ENCODE measurements at places on chromosomes 6 and 20.

DNA sequence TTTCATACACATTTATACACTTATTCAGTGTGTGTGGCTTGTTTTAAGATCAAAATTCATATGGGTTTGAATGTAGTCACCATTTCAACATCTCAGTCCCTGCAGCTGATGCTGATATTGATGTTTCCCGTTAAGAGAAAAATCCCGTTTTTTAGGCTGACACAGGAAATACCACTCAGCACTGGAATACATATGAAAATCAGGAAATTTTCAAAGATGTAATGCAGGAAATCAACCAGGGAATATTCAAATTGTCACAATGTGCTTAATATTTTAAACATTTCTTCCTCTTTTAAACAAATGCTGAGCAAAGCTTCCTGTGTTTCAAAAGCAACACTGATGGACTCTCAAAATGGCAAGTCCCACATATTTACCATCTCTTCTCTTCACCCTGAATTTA, 94.5 kb upstream of the MARCKS start:
- DNase-seq = no peak

DNA sequence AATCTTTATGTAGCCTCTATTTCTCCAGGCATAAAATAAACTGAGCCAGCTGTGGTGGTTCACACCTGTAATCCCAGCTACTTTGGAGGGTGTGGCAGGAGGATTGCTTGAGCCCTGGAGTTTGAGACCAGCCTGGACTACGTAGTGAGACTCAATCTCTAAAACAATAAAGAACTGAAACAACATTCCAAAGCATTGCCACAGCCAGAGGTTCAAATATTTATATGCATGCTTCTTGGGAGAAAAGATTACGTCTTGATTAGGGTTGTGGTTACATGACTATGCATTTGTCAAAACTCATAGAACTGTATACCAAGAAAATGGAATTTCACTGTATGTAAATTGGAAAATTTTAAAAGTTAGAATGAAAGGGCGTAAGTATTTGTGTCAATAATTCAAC, 27.7 kb upstream of the PAX1 start:
- DNase-seq = no peak

- DNase-seq = no peak
Observed at GRCh38 chr6:43386492-43386891, 17.0 kb upstream of the ZNF318 start.

GRCh38 chr20:62958388-62959100, 6.0 kb downstream of the SLC17A9 start:
- DNase-seq = no peak

DNA sequence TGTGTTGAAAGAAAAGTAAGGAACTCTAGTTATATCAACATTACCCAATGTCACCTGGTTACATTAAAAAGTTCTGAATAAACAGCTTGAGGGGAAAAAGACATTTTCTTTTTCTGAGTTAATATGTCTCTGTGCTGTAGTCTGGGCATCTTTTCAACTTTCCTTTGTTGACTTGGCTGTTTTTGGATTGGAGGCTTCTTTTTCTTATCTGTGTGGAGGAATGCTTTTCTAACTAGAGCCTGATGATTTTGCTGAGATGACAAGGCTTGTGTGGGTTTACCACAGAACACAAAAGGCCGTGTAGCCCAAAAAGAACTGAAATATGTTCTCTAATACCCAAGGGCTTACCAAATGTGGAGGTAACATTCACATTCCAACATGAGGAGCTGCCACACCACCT, 161.8 kb downstream of the KCNQ5 start:
- DNase-seq = no peak
